ENCODE measurements at places on chromosomes 6 and 20.
A peak's percentile ranks its signal among the peaks of the same experiment; 100 is the strongest.

DNA sequence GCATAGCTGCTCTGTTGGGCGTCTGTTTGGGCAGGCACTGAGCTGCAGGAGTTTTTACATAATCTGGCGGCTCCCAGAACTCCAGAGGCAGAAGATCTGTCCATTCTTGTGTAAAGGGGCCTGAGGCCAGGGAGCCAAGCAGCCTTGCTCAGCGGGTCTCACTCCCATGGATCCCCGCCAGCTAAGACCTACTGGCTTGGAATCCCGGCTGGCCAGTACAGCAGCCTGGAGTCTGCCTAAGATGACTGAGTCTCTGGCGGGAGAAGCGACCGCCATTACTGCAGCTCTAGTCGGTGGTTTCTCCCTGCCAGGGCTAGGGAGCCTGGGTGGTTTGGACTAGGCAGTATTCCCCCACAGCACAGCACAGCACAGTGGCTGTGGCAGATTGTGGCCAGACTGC lies 268.4 kb upstream of the SYNCRIP start:
- no peak for DNase-seq

DNA sequence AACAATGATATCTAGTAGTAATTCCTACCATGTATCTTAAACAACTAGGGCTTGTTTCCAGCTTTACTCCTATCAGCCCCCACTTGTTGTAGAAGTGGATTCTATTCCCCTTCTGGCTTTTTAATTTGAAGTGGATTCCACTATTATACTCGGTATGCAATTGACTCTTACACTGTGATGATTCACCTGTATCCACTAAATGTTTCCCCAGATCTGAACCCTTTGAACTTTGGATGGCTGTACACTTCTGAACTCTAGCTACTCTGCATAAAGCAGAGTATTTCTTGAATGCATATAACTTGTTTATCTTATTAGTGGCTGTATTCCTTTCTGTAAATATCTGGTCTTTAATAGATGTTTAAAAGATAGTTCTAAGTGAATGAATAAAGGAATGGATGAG lies 538.4 kb upstream of the NRSN1 start:
- no peak for DNase-seq

GRCh38 chr20:34122274-34122980 lies 10.4 kb upstream of the EIF2S2 start:
- DNase-seq: no peak

DNA sequence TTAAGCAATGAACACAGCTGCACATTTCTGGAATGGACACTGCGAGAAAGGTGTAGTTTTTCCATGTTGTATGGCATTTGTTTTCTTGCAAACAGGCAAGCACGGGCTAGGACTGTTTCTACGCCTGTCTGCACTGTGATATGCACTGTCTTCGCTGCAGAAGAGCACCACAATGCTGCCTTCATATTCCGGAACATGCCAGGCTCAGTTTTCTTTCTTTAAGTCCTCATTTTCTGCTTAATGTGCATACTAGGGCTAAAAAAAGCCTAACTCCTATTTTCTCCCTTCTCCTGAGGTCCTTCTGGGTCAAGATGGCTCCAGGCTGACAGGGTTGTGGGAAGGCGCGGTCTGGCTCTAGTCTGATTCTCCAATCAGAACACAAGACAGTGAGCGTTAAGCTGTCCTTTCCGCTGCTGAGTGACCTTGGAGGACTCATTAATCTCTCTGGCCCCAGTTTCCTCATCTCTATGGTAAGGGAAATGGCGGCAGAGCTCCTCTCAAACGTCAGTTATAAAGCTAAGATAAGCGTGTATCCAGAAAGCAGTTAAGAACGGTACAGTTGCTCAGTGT lies 379.9 kb downstream of the C6orf118 start:
- DNase-seq: no peak

DNA sequence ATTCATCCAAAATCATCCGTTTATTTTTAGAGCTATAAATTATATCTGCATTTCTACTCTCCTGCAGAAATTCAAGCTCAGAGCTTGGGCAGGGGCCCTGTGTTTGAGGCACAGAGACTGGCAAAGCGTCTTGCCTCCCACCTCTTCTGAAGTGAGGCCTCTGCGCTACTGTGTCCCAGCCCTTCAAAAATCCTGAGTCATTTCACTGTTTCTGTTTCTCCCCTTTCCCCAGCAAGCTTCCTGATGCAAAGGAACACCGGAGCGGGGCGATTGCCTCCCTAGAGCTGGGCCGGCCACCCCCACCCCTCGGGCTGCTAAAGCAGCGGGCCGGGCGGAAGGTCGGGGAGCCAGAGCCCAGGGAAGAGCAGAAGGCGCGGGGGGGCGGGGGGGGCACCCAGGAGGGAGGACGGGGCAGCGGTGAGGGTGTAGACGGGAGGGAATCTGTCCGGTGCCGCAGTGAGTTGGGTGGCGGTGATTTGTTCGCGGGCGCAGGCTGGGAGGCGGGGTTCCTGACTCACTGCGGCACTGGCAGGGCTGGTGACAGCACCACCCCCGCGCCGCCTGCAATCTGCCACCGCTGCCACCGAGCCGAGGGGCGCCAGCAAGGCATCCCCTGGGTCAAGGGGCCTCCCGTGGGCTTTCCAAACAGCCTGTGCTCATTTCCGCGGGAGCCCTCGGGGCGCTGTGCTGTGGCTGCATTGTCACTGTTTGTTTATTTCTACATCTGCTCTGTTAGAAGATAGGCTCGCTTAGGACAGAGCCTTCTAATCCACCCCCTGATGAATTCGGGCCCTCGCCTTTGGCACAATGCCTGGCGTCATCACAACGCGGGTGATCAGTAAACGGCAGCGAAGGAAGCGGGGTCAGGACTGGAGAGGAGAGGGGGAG lies 46.5 kb upstream of the SNAP25 start:
- peak; percentile 49 for DNase-seq

DNA sequence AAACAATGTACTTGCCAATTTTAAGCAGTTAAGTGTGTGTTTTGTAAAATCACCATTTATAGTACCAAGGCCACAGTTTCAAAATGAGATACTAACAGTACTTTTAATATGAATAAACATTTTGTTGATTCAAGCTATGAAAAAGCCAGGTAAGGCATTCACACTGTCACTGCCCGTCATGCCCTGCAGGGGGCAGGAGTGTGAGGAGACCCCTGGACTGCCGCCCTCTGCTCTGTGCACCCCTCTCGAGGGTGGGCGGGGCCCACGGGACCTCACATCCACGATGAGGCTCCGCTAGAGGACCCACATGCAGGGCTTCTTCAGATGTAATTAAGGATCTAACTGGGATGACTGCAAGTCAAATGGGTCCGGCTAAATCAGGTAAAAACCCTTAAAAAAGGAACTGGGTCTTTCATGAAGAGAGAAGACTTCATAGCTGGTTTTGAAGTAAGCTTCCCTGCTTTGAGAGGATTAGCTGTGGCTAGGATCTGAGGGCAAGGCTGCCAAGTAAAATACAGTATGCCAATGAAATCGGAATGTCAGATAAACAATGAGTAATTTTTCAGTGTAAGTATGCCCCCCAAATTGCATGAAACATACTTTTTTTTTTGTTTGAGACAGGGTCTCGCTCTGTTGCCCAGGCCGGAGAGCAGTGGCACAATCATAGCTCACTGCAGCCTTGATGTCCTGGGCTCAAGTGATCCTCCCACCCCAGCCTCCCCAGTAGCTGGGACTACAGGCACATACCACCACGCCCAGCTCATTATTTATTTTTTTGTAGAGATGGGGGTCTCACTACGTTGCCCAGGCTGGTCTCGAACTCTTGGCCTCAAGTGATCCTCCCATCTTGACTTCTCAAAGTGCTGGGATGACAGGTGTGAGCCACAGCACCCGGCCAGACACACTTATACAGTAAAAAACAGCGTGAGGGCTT lies 18.7 kb downstream of the DIDO1 start:
- peak; percentile 70 for DNase-seq

DNA sequence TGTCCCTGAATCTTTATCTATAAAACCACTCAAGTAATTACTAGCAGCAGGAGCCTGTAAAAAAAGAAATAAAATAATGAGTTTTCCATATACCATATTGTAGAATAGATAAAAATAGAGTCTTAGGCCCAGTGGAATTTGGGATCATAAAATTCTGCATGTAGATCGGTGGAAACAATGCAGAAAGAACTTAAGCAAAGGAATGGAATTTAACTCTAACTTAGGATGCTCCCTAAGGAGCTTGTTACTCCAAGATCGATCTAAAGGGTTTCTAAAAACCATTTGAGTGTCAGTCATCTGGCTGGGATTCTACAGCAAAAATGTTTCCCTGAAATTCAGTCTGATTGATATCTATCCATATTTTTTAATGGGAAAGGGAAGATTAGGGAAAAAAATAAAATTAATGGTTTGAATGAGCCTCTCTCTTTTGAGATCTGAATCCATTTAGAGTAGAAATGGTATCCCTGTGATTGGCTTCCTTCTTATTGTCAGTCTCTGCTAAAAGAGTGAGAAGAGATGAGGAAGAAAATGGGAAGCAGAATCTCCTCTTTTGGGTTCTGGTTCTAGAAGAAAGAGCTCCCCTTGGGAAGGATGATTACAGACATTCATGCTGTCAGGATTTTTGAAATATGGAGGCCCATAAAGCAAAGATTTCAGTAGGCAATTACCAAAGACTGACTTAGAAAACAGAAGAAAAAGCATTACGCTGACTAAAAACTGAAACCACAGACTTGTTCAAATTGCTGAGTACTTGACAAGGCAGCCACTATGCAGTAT lies 564.3 kb upstream of the MARCKS start:
- no peak for DNase-seq

GRCh38 chr6:31954511-31954910 lies 4.3 kb downstream of the NELFE start:
- no peak for DNase-seq

GRCh38 chr6:3351105-3351676 lies 92.4 kb downstream of the PSMG4 start:
- no peak for DNase-seq

DNA sequence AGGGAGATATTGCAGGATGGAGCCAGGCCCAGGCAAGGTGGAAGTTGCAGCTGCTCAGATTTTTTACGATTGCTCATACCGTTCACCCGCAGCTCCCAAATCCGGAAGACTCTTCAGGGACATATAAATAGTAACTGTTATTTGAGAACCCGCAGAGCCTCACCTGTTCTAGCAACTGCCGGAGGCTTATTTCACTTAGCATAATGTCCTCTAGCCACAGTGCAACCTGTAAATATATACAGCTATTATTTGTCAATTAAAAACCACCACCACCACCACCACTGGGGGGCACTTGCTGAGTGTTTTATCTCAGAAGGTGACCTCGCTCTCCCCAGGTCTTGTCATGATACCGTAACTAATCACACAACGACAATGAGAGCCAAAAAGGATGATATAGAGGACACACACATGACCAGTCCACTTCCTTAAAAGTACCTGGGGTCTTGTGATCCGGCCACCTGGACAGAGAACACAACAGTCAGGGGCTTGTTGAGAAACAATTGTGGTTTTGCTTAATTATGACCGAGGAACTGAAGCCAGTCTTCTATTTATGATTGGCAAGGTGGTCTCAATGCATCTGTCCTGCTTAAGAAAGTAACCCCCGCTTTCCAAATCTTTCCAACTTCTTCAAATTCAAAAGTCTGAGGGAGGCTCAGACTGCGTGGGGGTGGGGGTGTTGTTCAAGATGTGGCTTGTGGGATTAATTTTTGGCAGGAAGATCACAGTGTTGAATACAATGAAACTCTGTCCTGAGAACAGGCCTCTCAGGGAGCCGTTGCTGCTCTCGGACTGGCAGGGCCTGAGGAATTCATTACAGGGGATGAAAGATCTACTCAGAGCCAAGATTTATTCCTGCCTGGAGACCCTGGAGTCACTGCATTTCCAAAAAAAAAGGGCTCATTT lies 107.7 kb upstream of the PRND start:
- peak; percentile 39 for DNase-seq
